ENCODE measurements at places on chromosomes 1 and 21.

DNA sequence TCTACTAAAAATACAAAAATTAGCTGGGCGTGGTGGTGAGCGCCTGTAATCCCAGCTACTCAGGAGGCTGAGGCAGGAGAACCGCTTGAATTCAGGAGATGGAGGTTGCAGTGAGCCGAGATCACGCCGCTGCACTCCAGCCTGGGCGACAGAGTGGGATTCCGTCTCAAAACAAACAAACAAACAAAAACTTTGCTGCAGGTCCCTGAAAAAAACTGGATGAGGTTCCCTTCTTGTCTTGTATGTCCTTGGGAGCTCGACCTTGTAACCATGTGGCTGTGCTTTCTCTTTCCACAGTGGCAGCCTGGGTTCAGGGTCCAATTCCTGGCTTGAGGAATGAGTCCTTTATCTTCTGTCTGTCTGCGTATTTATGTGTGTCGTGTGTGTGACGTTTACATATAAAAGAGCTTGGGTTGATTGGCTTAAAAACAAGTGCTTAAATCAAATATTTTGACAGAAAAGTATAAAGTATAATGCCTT, 18.0 kb upstream of the COX20 start:
- no peak for DNase-seq

GRCh38 chr1:88289401-88290102, 394.5 kb upstream of the PKN2 start:
- no peak for DNase-seq

- DNase-seq, result no peak
These were observed 120.6 kb downstream of the SYF2 start for GRCh38 chr1:25111706-25112105.

GRCh38 chr1:61337037-61337436, 254.7 kb downstream of the NFIA start:
- no peak for DNase-seq

- no peak for DNase-seq
These were observed 35.7 kb downstream of the RGS5 start for GRCh38 chr1:163166886-163167555.

GRCh38 chr1:204128464-204128963, 23.3 kb downstream of the ETNK2 start:
- DNase-seq, result no peak

GRCh38 chr1:21670059-21670881, 1.1 kb upstream of the RAP1GAP start:
- DNase-seq, result no peak

DNA sequence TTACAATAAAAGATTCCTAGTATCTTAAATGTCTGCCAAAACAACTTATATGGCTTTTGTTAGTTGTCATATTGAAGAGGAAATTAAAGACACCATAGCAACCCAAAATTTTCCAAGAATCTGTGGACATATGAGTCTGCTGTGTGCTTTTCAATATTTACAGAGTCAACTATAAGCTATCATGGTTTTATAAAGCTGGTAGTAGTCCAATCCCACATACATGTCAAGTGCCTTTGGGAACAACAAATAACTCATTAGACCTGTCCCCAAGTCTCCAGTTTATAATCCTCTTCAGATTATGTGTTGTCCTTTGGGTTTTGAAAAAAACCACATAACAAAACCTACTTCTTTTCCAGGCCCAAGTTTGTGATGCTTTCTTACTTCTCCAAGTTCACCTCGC, 293.8 kb upstream of the USP25 start:
- no peak for DNase-seq

- DNase-seq, result no peak
These were observed 1.4 kb downstream of the SH3BP5L start for GRCh38 chr1:248824301-248824700.

Data from brain pericyte (primary cell).